ENCODE measurements at places on chromosomes 6 and 20. TPM values are rescaled to one million over a fixed set of nuclear protein-coding genes. Genes with fewer than 3 reads are reported as not detected.

DNA sequence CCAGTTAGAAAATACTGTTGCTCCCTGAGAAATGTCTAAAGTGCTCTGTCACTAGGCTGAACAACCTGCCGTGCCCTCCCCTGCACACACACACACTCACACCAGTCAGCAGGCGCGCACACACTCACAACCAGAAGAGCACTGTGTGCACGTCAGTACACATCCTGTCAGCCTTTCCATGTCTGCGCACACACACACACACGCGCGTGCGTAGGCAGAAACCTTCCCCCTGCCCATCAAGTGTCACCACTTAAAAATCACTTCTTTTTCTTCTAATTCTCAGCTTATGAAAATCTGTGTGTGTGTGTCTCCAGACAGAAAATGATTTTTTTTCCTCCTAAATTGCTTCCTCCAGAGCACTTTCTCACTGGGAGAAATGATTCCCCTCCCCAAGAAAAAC lies 100.3 kb downstream of the EDN3 start:
- DNase-seq: no peak

Gene PROKR2
- total RNA-seq: not detected

- DNase-seq: no peak
These were observed 137.7 kb upstream of the HEY2 start for GRCh38 chr6:125611573-125612344.

DNA sequence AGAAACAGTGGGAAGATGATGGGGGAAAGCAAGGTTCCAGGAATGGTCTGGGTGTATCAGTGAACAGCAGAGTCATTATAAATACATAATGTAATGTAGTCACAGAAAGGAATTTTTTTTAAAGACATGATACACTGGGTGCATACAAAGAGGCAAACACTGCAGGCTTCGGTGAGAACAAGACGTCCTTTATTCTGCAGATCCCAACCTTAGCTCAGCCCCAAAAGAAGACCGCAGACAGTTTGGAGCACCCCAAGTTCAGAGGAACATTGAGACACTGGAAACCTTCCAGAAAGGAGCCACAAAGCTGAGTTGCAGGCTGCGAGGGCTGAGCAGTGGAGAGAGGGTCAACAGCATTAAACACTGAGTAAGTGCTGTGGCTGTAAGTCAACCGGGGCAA lies 30.6 kb upstream of the FOXC1 start:
- DNase-seq: no peak

Gene OR2J1
- not detected for total RNA-seq

DNA sequence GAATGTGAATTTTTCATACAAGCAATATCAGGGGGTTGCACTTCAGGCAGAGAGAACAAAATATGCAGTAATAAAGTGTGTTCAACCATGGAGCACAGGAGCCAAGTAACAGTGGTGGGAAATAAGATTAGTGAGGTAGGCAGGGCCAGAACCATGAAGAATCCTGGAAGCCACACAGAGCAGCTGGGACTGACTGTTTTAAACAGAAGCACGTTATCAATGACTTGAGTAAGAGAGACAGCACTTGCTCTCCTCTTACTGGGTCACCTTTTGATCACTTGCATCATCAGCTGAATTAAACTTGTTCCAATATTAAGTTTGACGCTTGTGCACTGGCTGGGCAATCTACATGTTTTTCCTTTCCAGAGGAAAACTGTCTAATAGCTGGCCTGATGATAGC lies 238.5 kb downstream of the TBX18 start:
- DNase-seq: no peak

- no peak for DNase-seq
These were observed 51.7 kb downstream of the MARCKS start for GRCh38 chr6:113908801-113909200.

Gene SYCP2L
- total RNA-seq: 0.43 TPM

DNA sequence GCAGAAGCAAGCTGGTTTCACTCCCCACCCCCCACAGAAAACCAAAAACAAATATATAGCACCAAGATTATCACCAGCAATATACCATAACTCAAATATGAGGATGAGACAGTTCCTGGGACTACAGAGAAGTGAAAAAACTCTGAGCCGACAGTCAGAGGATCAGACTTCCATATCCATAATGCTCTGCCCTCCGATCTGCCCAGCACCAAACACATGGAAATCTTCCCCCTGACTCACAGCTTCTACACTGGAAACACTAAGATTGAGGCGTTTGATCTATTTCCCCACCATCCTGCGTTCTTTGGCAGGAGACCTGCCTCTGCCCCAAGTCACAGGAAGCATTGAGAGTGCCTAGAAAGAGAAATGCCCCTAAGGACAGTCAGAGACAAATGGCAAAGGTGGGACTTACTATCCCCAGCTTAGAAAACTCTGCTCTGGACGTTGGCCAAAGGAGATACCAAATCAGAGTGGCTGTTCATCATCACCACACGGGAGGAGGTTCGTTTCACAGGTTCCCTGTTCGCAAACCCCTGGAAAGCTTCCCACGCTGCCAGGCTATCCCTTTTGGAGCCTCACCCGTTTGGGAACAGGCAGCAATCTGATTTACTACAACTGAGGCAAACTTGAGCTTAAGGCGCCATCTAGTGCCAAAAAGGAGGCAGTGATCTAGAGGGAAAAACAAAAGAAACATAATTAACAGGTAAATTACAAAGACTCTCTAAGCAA lies 48.7 kb upstream of the SRSF6 start:
- no peak for DNase-seq

DNA sequence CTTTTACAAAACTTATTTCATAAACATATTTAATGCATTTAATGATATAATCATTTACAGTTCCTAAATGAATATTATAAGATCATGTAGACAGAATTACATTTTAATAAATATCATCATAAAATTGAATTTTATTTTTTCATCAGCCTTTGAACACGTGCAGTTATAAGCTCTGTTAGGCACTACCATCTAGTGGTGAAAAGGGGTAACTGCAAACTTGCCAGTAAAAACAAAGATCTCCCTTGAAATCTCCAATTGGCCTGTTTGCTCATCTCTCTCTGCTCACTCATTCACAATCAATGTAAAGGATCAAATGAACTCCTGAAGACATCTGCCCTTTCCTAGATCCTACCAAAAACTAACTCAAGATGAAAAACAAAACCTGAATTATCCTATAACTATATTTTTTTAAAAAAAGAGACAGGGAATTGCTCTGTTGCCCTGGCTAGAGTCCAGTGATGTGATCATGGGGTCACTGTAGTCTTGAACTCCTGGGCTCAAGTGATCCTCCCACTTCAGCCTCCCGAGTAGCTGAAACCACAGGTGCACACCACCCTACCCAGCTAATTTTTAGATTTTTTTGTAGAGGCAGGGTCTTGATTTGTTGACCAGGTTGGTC lies 31.7 kb downstream of the SAMHD1 start:
- no peak for DNase-seq
